CD4-positive, alpha-beta T cell treated with Interferon gamma for 1 hour (primary cell): ENCODE measurements at places on chromosomes 6 and 20.

- no peak for DNase-seq
Observed at GRCh38 chr20:55596431-55596830, 408.9 kb downstream of the CBLN4 start.

DNA sequence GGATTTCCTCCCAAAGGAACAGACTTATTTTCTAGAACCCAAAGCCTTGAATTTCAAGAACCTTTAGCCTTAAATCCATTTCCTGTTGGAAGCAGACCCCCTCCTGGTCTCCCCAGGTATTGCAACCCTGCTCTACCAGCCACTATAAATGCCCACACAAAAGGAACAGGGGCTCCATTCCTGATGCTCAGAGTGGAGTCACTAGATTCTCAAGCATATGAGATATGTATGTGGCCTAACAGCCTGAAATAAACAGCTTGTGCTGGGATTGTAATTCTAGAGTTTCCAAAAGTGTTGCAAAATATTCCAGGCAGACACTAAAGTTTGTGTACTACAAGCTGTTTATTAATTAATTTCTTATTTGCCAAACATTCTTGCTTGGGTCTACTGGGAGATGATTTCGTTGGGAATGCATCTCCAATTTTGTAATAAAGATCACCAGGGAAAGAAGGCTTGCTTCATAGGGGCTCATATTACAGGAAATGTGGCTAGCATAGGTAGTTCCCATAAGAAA lies 44.8 kb downstream of the RIPOR3 start:
- no peak for DNase-seq

- DNase-seq = no peak
Observed at GRCh38 chr20:33009214-33010132, 2.0 kb downstream of the BPIFB2 start.

GRCh38 chr6:152292555-152292954 lies 344.6 kb downstream of the SYNE1 start:
- DNase-seq = no peak

GRCh38 chr20:7174554-7174953 lies 407.1 kb downstream of the BMP2 start:
- DNase-seq = no peak

DNA sequence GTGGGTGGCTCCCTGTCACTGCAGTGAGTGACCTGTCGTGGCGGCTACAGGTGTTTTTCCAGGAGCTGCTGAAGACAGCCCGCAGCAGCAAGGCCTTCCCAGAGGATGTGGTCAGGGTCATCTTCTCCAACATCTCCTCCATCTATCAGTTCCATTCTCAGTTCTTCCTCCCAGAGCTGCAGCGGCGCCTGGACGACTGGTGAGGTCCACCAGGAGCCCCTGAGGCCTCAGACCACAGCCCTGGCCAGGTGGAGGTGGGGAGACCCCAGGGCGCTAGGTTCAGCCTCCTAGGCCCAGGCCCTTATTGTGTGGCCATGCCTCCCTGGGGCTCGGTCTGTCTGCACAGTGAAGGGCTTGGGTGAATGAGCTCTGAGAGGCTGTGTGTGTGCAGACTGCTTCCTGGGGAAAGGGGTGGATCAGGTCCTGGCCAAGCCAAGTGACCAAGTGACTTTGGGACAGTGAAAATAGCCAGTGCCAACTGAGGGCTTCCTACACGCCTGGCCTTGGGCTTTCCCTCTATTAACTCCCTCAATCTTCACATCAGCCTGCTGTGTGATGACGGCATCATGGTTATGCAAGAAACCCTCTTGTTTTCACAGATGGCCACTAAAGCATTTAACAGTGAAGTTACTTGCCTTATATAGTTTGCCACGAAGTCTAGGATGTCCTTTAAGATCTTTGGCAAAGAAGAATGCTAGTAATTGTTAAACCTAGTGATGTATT lies 6.4 kb downstream of the FGD2 start:
- no peak for DNase-seq

DNA sequence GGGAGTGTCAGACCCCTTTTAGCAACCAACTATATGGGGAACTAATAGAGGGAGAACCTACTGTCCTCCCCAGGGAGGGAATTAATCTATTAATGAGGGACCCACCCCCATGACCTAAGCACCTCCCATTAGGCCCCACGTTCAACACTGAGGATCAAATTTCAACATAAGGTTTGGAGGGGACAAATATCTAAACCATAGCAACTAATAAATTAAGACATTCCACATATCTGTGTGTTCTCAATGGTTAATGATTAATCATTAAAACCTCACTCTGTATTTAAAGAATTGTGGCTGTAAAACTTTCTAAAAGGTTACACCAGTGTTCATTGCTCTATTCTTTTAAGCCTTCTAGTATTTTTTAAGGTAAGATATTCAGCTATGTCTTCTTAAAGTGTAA lies 500.4 kb upstream of the SULF2 start:
- DNase-seq = no peak

- DNase-seq = no peak
Observed at GRCh38 chr6:31621320-31621939, 915 bp downstream of the PRRC2A start.

DNA sequence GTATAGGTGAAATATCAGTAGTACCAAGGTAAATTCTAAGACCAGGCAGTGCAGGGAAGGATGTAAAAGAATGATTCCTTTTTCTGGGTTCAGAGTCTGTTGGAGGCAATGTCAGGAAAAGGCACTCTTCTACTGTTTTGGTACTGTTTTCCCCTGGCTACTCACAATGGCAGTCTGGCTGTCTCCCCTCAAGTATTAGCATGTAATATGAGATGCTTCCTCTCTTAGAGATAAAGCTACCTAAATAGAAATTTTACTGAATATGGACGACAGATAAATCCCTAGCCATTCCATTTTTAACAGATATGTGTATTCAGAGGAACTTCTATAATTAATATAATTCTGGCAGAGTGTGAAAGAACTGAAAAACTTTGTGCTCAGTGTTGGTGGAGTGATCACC lies 3.5 kb downstream of the RNF8 start:
- no peak for DNase-seq

DNA sequence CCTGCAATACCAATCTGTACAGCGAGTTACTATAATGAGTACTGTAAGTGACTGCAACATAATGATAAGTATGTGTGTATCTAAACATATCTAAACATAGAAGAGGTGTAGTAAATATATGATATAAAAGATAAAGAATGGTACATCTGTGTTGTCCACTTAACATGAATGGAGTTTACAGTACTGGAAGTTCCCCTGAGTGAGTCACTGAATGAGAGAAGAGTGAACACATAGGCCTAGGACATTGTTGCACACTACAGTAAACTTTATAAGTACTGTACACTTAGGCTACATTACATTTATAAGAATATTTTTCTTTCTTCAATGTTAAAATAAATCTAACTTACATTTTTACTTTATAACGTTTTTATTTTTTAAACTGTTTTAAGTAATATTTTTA lies 380.4 kb downstream of the MMUT start:
- no peak for DNase-seq

DNA sequence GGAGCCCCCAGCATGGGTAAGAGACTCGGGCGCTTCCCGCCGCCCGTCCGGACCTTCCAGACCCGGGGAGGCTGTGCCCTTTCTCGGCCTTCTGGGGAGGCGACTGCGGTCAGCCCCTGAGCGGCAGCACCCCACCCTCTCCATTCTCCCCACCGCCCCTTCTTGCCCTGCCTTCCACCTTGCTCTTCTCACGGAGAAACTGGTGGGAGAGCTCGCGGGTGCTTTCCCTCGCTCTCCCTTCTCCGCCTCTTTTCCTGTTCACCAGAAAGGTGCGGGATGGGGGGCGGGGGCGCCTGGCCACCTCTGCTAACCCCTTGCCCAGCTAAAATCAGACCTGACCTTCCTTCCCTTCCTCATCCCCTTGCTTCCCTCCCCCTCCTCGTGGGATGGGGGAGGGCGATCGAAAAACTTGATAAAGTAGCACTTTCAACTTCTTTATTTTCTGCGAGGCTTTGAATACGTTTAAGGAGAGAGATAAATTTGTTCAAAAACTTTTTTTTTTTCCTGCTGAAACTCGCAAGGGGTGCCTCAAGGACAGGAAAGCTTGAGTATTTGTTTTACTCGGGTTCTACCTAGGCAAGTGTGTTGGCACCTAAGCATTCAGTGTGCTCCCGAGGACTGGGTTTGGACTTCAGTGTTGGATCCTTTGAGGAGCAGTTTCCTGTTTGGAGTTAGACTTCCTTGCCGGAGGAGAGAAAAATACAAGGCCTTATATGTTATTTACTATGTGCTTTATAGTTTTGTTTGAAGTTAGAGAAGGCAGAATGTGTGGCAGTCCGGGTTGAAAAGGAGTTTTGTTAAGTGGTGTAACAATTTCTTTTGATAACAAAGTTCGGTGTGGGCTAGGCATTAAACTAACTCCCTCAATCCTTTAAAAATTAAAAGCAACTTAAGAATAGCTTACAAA lies 897 bp downstream of the CD2AP start:
- DNase-seq = no peak

GRCh38 chr6:2230659-2231277 lies 14.6 kb downstream of the GMDS start:
- DNase-seq = no peak

GRCh38 chr20:43974695-43975094 lies 60.0 kb downstream of the TOX2 start:
- no peak for DNase-seq

DNA sequence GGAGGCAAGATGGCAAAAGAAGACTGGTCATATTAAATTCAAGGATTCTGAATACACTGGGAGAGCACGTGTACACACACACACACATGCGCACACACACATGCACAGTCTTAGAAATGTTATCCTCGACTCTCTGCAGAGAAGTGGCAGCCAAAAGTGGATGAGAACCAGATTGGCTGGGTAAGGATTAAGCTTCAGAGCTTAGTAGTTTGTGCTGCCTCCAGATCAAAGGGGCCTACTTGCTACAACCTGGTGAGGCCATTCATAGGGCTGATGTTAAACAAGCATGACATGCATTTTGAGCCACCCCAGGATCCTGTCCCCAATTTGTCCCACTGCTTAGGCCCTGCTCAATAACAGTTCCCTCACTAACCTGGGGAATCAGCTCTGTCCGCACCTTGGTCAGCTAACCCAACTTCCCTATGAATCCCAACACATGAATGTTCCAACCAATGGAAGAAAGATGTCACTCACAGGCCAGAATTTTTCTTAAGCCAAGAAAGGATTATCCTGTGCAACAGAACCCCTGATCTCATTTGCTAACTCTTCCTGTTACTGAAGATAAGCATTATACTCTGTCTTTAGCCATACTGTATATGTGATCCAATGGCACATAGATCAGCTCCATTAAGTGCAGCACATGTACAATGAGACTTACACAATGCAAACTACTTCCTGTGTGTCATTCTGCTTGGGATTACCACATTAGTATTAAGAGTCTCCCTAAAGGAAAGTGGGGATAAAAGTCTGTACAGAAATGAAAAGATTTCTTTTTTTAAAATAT lies 31.0 kb downstream of the TOMM6 start:
- DNase-seq = no peak

- no peak for DNase-seq
Observed at GRCh38 chr20:20303320-20303719, 64.6 kb upstream of the INSM1 start.

DNA sequence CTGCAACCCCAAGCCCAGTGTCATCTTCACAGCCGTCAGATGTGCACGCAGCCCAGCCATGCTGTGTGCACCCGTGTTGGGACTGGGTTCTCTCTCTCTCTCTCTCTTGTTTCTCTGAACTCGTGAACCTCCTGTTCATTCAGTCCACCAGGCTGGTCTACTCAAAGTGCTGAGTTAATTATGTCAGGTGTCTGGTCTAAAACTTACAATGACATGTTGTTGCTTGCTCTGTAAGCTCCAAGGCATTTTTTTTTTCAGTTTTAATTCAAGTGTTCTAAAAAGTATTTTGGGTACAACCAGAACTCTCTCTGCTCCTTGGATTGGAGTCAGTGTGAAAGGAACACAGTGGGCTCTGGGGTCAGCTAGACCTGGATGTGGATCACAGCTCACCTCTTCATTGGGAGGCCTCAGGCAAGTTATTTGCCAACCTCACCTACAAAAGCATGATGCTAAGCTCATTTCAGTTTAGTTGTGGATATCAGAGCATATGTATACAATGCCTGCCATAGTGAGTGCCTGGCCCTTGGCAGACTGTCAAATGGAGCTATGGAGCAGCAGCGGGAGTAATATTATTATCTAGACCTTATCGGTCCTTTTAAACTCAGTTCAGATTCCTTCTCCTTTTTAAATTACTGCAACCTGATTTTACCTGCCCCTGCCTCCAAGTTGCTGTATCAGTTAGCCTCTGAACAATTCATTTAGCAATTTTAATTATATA lies 59.5 kb downstream of the PLEKHG1 start:
- no peak for DNase-seq

DNA sequence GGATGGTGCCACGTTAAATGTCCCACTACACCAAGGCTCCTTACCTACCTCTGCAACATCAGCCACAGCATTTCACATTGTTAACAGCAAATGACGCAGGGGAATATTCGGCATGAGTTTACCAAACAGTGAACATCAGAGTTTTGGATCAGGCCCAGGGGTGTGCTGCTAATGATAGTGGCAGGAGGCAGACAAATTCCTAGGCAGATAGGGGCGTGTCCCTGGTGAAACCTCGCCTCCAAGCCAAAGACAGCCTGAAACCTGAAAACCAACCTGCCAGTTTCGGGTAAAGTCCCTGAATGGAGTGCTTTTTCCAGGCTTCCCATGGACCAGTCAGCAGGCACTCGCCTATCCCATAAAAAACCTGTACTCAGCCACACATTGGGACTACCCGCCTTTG lies 133.6 kb downstream of the SH3BGRL2 start:
- DNase-seq = no peak

- no peak for DNase-seq
Observed at GRCh38 chr20:11783102-11783850, 134.4 kb upstream of the BTBD3 start.

GRCh38 chr20:59987135-59987534 lies 28.9 kb downstream of the CDH26 start:
- DNase-seq = no peak

DNA sequence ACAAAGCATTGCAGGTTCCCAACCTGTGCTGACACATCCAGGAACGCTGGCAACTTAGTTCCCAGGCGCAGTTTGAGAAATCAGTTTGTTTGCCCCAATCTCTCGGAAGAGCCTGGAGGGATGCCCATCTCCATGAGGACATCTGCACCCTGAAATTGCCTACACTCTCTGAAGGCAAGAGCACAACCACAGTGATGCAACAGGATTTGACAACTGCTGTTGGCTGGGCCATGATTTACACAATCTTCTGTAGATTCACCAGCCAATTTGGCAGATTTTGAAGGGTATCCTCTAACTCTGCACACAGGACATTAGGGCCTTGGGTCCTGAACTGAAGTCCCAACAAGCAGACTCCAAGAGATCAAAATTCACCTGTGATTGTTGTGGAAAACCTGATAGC lies 3.4 kb downstream of the APMAP start:
- DNase-seq = no peak
